ENCODE measurements at places on chromosomes 1 and 21. TPM values are rescaled to one million over a fixed set of nuclear protein-coding genes. Genes with fewer than 3 reads are reported as not detected.

The SLC25A24 gene
- 24.9 TPM for polyA plus RNA-seq

The ABCA4 gene
- not detected for polyA plus RNA-seq

The UTS2 gene
- polyA plus RNA-seq = not detected

The TCHH gene
- not detected for polyA plus RNA-seq

The S100A5 gene
- 1.4 TPM for polyA plus RNA-seq

The OR2AK2 gene
- polyA plus RNA-seq = not detected

The CCDC24 gene
- 5.3 TPM for polyA plus RNA-seq

The FNDC5 gene
- not detected for polyA plus RNA-seq

The ADAMTS1 gene
- polyA plus RNA-seq = not detected

The HPCAL4 gene
- polyA plus RNA-seq = 0.29 TPM

The ESPN gene
- not detected for polyA plus RNA-seq

The NT5C1A gene
- polyA plus RNA-seq = not detected

The ZNF593OS gene
- 0.61 TPM for polyA plus RNA-seq

The TAS1R3 gene
- 5.5 TPM for polyA plus RNA-seq

Measured in IgD-negative memory B cell (primary cell).